Nephron progenitor cell (in vitro differentiated cells): ENCODE measurements at places on chromosomes 2 and 18.

GRCh38 chr2:97717613-97717995 is 4.2 kb downstream of the ZAP70 start:
- no peak overlapping the region for H3K4me3 ChIP-seq
- H3K4me1 ChIP-seq, result peaks cover 78% of the 10 kb centered on the region
- DNase-seq, result no peak
- peak overlapping the region; percentile 96 for H3K27ac ChIP-seq
- peaks cover 12% of the 10 kb centered on the region for H3K27me3 ChIP-seq

GRCh38 chr2:57576983-57577382 is 469.6 kb upstream of the VRK2 start:
- H3K27me3 ChIP-seq, result no peaks in the 10 kb centered on the region
- no peaks in the 10 kb centered on the region for H3K4me1 ChIP-seq
- no peak overlapping the region for H3K4me3 ChIP-seq
- H3K27ac ChIP-seq, result no peak overlapping the region
- no peak for DNase-seq

- no peaks in the 10 kb centered on the region for H3K36me3 ChIP-seq
- no peak overlapping the region for H3K27ac ChIP-seq
- no peaks in the 10 kb centered on the region for H3K4me1 ChIP-seq
- no peak for DNase-seq
- H3K27me3 ChIP-seq, result no peaks in the 10 kb centered on the region
- no peak overlapping the region for H3K4me3 ChIP-seq
Observed at GRCh38 chr2:24509425-24509824, 18.4 kb downstream of the NCOA1 start.

DNA sequence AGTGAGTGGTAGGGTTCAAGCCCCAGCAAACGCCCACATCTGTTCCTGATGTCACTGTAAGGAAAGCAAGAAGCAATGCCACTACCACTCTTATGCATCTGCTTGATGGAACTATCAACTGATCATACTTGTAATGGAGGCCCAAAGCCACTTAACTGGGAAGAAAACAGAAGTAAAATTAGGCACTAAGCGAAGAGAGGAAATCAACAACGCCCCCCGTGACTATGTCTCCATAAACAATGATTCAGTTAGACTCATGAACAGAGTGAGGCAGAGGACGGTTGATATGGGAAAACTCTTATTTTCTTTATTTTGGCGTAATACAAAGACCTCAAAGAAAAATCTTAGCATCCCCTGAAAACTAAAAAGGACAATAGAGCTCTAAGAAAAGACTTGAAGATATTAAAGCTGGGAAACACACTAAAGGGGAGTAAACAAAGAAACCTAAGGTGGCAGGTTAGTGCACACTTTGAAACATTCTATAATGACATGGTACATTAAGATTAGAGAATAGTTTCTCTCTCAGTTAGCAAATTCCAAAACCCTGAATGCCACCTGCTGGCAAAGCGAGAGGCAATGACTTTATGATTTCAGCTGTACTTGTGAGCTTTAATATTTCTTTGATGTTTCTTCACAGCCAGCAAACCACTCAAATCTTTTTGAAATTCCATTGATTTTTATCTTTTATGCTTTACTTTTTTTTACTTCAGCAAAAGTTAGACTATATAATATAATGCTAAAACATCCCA is 86.5 kb downstream of the LRP2 start:
- H3K4me1 ChIP-seq, result no peaks in the 10 kb centered on the region
- no peak overlapping the region for H3K27ac ChIP-seq
- H3K27me3 ChIP-seq, result peaks cover 4% of the 10 kb centered on the region
- H3K36me3 ChIP-seq, result no peaks in the 10 kb centered on the region

DNA sequence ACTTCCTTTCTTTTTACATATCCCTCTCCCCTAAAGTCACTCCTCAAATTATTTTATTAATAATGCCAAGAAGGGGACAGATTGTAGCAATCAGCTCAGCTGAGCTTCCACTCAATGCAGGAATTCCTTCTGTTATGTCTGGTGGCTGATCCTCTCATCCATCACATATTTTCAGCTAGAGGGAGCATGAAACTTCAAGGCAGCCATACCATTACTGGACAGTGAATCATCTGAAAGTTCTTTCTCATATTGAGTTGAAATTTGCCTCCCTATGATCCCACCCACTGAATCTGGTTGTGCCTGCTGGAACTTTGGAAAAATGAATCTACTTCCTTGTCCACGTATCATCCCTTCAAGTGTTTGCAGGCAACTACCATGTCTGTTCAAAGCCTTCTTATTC is 11.2 kb downstream of the ZNF385B start:
- H3K27ac ChIP-seq, result no peak overlapping the region
- H3K36me3 ChIP-seq, result no peaks in the 10 kb centered on the region
- H3K4me1 ChIP-seq, result no peaks in the 10 kb centered on the region
- H3K4me3 ChIP-seq, result no peak overlapping the region
- no peak for DNase-seq
- H3K27me3 ChIP-seq, result peaks cover 5% of the 10 kb centered on the region

- DNase-seq, result no peak
- no peak overlapping the region for H3K4me3 ChIP-seq
- H3K27me3 ChIP-seq, result peaks cover 2% of the 10 kb centered on the region
- no peak overlapping the region for H3K27ac ChIP-seq
Observed at GRCh38 chr2:59390581-59390980, 1149.5 kb upstream of the FANCL start.

- no peaks in the 10 kb centered on the region for H3K36me3 ChIP-seq
- DNase-seq, result no peak
- peaks cover 15% of the 10 kb centered on the region for H3K4me1 ChIP-seq
- H3K27ac ChIP-seq, result no peak overlapping the region
Observed at GRCh38 chr2:165833156-165833555, 39.1 kb upstream of the GALNT3 start.

DNA sequence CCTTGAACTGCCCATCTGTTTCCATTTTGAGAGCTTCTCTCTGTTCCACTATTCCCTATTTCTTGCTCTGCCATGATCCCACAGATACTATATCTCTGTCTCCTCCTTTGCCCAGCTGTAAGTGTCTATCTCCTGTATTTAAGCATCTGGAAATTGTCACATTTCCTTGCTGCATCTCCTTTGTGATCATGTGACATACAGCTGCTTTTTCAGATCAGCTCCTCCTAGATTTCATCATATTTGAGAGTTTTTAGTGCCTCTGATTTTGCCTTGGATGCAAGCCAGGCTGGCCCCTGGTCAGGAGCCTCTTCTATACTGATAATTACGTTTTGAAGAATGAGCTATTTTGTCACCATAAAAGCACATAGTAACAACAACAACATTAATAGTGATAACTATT is 131.7 kb upstream of the TNP1 start:
- H3K27me3 ChIP-seq, result no peaks in the 10 kb centered on the region
- peaks cover 47% of the 10 kb centered on the region for H3K4me1 ChIP-seq
- H3K4me3 ChIP-seq, result no peak overlapping the region
- H3K36me3 ChIP-seq, result no peaks in the 10 kb centered on the region

DNA sequence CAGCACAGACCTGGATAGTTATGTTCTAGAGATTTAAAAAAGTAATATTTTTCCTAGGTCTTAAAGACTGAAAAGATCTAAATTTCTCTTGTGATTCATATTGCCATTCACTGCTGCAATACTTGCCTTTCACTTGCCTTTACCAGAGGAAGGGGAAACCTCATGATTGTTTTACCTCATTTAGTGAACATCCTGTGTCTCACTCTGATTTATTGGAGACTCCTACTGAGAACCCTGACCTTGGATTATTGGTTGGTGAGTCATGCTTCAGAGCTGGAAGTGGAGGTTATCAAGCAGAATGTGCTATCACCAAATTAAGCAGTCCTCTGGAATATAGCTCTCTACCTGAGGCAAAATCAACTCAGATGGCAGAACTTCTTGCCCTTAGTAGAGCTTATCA is 500.5 kb downstream of the TSN start:
- peaks cover 3% of the 10 kb centered on the region for H3K27me3 ChIP-seq
- no peak overlapping the region for H3K4me3 ChIP-seq
- peaks cover 4% of the 10 kb centered on the region for H3K4me1 ChIP-seq
- no peaks in the 10 kb centered on the region for H3K36me3 ChIP-seq

DNA sequence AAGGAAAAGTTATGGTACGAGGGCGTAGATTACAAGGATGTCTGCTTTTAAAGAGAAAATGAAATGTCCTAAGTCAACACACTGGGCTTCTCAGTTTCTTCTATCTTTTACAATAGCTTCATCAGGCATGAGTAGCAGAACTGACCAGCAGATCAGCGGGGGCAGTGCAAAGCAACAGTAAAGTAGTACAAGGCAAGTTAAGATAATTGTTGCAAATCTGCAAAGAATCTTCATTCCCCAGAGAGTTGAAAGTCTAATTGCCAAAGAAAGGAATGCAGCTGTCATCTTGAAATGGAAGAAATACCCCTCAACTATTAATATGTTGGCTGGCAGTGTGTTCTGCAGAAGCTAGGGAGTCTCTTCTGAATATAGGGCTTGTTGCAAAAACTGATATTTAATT is 60.2 kb upstream of the SLC39A10 start:
- H3K36me3 ChIP-seq, result no peaks in the 10 kb centered on the region
- H3K4me3 ChIP-seq, result no peak overlapping the region
- peaks cover 4% of the 10 kb centered on the region for H3K27me3 ChIP-seq

- no peak for DNase-seq
- no peaks in the 10 kb centered on the region for H3K27me3 ChIP-seq
- H3K27ac ChIP-seq, result peak overlapping the region; percentile 64
- no peak overlapping the region for H3K4me3 ChIP-seq
- H3K4me1 ChIP-seq, result no peaks in the 10 kb centered on the region
Observed at GRCh38 chr2:151777487-151777886, 43.2 kb upstream of the NEB start.

DNA sequence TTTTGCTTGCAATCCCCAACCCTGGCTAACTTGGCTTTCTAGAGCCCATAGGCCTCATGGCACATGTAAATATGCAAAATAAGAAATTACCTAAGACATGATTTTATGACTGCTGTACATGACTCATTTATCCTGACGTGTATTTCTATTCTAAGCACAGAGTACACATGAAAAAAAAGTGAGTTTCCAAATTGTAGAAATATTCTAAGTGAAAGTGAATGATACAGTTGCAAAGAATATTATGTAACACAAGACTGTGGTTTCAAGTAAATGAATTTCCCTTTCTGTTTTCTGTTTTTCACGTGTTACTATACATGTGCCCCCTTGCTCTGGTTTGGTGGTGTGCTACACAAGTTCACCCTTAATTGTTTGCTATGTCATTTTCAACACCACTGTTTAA is 162.4 kb downstream of the LRP1B start:
- no peak for DNase-seq
- H3K4me3 ChIP-seq, result no peak overlapping the region

GRCh38 chr2:109435066-109435690 is 178.6 kb downstream of the SEPTIN10 start:
- no peak overlapping the region for H3K4me3 ChIP-seq
- no peak for DNase-seq
- H3K4me1 ChIP-seq, result peaks cover 63% of the 10 kb centered on the region
- peaks cover 12% of the 10 kb centered on the region for H3K27me3 ChIP-seq
- H3K27ac ChIP-seq, result peak overlapping the region; percentile 12

GRCh38 chr2:239039479-239039861 is 191.6 kb downstream of the TWIST2 start:
- no peaks in the 10 kb centered on the region for H3K36me3 ChIP-seq
- H3K27me3 ChIP-seq, result peaks cover 4% of the 10 kb centered on the region
- H3K27ac ChIP-seq, result peak overlapping the region; percentile 75
- peaks cover 26% of the 10 kb centered on the region for H3K4me1 ChIP-seq
- H3K4me3 ChIP-seq, result no peak overlapping the region
- no peak for DNase-seq

DNA sequence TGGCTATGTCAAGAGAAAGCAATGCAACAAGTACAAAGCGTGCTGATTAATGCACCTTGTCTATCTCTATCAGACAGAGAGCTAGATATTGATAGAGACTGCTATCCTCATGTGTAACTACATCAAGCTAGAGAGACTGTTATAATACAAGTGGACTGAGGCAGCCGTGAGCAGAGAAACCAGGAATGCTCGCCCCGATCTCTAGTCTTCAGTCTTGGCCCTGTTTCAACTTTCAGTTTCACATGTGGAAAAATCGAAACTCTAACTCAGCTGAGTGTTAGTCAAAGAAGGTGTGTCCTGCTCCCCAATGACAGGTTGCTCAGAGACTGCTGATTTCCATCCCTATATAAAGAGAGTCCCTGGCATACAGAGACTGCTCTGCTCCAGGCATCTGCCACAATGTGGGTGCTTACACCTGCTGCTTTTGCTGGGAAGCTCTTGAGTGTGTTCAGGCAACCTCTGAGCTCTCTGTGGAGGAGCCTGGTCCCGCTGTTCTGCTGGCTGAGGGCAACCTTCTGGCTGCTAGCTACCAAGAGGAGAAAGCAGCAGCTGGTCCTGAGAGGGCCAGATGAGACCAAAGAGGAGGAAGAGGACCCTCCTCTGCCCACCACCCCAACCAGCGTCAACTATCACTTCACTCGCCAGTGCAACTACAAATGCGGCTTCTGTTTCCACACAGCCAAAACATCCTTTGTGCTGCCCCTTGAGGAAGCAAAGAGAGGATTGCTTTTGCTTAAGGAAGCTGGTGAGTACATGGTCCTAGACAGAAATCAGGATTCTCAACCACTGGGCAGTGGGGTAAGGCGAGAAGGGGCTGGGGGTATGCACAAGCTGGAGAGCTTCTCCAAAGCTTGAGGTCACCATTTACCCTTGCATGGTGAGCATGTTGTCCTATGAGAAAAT is at the start of gene RSAD2:
RSAD2 (plus strand) TSS at position 376 of the 903 bp plus-strand sequence; CDS start at position 400, 24 bp downstream.
- peaks cover 5% of the 10 kb centered on the region for H3K27me3 ChIP-seq
- no peak within 1 kb of the TSS for H3K27ac ChIP-seq
- peaks cover 4% of the 10 kb centered on the region for H3K4me1 ChIP-seq
- no peak within 1 kb of the TSS for H3K4me3 ChIP-seq
- no peak for DNase-seq
